CD4-positive, alpha-beta memory T cell (primary cell): ENCODE measurements at places on chromosomes 1 and 21.

- DNase-seq, result no peak
Measured at GRCh38 chr1:248736977-248737376, 18.6 kb downstream of the LYPD8 start.

DNA sequence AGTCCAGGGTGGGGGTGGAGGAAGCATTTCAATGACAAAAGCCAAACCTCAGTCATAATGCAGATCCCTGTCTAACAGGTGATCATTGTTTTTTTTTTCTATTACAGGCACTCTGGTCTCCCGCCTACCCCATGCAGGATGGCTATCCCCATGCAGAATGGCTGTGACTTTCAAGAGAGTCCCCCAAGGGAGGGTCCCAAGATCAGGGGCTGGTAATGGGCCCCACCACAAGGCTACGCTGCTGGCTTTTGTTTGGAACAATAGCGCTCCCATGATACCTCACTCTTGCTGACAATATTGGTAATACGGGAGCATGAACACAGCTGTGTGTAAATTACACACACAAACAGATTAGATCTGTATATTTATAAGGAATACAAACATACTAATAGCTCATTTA, 119.4 kb downstream of the SLC45A1 start:
- DNase-seq, result no peak

DNA sequence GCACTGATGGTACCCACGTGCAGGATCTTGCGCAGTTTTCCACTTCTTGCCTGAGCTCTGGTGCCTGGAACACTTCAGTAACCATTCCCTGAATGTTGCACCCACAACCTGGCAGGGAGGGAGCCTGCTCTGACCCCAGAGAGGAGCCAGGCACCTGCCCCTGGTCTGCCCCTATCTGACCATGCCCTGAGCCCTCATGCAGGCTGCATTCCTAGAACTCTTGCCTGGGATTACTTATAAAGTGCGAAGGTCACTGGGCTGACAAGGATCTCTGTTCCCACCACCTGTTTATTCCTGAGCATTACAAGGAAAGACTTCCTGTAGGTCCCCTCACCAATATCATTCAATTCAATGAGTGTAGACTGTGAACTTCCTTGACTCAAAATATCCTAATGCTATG, 191.9 kb upstream of the FMN2 start:
- no peak for DNase-seq

GRCh38 chr1:223665592-223666312, at the start of gene CAPN8:
Gene CAPN8, minus strand, starts transcription at chr1:223665701. Its CDS starts 55 bp downstream, at chr1:223665646.
- DNase-seq, result no peak

GRCh38 chr1:192115000-192115399, 43.3 kb upstream of the RGS18 start:
- DNase-seq, result no peak

DNA sequence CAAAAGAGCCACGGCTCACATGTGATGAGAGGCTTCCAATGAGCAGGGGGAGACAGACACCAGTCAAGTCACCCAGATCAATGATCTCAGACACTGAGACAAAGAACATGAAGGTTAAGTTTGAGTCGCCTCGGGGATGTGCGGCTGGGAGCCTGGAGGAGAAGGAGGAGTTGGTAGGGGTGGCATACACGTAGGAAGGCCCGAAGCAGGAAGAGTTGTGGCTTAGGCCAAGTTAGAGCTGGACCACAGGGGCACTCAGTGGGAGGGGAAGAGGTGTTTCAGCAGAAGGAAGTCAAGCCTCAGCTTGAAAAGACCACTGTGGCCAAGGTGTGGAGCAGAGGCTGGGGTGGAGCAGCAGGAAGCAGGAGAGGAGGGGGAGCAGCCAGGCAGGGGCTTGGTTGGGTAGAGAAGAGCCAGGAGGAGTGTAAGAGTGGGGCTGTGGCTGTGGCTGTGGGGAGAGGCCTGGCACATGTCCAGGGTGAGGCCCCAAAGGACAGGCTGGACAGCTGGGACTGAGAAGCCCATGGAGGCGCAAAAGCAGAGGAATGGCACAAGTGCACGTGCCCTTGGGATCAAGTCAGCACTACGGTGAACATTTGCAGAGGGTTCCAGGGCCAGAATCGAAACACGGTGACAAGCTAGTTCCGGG, 27.6 kb downstream of the CTNNBIP1 start:
- no peak for DNase-seq

DNA sequence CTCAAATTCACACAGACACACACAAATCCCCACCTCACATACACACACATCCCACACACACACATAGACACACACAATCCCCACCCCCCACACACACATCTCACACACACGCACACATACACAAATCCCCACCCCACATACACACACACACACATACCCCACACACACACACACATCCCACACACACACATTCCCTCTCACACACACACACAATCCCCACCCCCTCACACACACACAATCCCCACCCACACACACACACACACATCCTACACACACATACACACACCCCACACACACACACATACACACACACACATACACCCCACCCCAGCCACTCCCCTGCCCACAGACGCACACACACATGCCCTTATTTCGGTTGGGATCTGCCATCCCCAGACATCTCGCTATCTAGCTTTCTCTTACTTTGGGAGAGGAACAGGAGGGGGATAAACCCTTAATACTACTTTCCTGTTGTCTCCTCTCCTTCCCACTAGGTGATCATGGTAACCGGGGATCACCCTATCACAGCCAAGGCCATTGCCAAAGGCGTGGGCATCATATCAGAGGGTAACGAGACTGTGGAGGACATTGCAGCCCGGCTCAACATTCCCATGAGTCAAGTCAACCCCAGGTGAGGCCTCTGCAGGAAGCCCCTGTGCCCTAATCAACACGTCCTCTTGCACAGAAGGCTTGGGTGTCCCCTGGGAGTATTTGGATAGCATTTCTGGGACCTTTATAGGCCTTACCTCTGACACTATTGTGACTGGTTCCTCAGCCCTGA, 17.2 kb upstream of the ATP1A4 start:
- DNase-seq, result no peak

DNA sequence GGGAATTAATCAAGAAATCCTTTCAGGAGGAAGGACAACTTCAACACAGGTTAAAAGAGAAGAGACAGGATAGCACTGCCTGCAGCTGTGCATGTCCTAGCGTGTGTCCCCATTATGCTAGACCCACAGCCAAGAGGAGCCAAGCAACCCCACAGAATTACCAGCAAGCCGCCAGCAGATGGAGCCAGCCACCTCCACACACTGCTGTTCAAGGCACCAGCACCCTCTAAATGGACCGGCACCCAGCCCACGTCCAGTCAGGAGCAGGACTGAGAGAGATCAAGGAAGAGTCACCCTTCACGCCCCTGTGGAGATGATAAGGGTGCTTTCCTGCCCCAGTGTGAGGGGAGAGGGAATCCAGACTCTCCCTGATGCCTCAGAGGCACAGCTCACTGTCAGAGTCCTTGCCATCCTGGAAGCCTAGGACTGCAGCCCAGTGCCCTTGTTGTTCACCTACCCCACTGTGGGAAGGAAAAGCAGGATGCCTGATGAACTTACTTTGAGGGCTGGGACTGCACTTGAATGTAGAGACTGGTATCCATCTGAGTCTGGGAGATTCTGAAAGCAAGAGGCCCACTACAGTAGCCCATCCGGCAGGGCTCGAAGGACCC, 37.1 kb upstream of the CTTNBP2NL start:
- DNase-seq, result peak; percentile 7

DNA sequence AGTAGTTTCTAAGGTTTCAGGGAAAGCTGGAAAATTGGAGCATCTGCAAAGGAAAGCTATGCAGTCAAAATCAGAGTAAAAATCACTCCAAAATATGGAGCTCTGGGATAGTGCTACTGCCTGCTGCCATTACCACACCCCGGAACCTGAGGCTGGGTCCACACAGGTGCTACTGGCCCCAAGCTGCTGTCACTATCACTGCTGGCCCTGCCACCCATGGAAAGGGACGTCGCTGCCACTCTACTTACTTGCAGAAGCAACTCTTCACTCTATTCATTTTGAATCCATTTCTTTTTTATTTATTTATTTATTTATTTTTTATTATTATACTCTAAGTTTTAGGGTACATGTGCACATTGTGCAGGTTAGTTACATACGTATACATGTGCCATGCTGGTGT, 60.3 kb upstream of the RGS18 start:
- DNase-seq, result no peak

DNA sequence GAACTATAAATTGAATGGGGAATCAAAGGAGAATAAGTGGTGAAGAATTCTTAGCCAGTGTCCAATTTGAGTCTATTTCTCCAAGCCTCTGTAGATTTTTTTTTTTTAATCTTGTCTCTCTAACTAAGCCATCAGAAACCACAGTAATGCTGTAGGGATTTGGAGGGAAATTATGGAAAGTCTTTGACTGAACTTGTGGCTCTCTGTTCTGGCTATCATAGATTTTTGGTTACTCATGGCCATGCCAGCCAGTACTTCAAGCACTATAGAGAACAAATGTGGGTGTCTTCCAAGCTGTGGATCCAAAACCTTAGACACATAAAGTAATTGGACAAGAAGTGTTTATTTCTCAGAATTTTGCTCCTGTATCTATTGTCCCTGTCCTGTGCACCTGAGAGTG, 147.9 kb downstream of the LRRC40 start:
- no peak for DNase-seq

DNA sequence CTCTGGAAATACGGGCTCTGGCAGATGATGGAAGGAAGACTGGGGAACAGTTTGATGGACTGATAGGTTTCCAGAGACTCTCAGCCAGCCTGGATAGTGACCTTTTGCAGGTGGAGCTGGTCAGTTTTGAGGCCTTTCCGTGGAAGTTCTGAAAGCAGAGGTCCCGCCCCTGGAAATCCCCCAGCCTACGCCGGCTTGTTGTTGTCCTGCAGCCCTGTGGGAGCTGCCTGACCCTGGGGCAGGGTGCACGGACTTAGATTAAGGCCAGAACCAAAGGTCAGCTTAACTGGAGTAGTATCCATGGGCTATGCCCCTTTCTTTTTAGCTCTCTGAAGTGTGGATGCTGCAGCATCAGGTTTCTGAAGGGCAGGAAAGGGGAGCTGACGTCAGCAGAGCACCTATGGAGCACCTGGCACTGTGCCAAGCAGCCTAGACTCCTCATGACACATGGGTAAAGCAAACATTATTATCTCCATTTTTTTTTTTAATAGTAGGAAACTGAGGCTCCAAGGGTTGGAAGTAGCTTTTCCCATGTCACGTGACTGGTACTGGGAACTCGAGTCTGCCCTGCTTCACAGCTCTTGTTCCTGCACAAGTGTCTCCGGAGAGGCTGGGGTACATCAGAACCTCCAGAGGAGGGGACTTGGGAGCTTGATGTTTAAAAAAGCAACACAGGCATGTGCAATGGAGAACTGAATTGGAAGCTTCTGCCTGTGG, 38.5 kb downstream of the IER5 start:
- no peak for DNase-seq

DNA sequence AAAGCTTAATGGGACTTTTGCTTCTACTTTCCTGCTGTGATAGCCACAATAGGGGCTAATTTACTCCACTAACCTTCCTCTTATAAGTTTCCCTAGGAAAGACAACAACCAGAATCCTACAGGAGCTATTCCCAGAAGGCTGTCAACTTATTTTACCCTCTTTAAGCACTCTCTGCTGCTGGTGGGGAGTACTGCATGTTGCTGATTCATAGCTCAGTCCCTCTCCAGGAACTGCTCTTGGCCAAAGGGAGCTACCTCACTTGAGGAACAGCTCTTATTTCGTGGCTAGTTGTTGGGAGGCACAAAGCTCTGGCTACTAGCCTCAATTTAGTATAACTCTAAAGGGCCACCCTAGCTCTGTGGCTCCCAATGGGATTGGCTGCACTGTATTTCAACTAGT, 37.2 kb downstream of the ADSS2 start:
- no peak for DNase-seq

- peak; percentile 62 for DNase-seq
Measured at GRCh38 chr1:204286831-204287421, 72.8 kb downstream of the PLEKHA6 start.

DNA sequence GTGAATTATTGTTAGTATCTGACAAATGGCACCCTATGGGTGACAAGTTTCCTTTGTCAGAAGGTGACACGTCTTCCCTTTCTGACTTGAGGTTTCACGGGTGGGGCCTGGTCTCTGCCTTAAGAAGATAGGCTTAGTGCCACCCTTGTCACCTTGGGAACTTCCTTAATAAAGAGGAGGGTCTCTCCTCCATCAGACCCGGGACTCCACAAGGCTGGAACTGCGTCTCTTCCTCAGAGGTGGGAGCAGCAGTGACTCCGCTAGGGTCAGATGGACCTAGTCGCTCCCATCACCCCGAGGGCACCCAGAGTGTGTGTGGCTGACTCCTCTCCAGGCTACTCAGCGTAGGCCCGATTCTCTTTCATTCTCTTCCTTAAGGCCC, 774 bp upstream of the WDTC1 start:
- no peak for DNase-seq

DNA sequence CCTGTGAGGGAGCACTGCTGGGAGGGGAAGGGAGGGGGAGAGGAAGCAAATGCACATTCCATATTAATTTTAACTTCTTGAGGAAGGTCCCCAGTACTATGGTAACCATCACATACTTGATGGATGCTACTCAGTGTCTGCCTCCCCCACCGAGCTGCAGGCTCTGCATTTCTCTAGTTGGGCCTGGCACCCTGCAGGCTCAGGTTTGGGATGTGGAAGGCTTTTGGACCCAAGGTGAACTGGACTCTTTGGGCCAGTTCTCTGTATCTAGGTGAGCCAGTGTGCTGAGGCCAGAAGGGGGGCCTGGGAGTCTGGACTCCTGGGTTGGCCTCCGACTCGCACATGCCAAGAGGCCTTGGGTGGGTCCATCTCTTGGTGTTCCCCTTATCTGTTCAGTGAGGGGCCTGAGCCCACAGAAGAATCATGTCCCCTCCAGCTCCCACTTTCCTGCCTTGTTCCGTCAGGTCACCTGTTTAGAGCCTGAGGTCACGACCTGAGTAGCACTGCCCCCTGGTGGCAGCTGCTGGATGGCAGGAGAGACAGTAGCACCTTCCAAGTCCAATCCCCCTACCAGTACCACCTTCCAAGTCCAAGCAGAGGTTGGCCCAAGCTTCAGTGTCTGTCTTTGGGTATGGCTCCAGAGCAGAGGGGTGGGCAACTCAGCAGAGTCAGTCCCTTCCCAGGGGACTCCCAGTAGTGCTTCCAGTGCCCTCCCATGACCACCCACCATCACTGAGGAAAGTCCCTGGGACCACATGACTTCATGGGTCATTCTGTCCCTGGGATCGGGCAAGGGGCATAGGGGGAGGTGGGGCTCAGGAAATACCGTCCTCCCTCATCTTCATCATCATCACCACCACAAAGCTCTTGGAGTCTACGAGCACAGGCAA, 241.8 kb downstream of the TRABD2B start:
- DNase-seq, result no peak

- DNase-seq, result no peak
Measured at GRCh38 chr1:165527251-165528007, 16.4 kb upstream of the LRRC52 start.

GRCh38 chr1:164648636-164649035, 89.7 kb downstream of the PBX1 start:
- no peak for DNase-seq

- no peak for DNase-seq
Measured at GRCh38 chr1:7648761-7649384, 122.2 kb upstream of the VAMP3 start.

- no peak for DNase-seq
Measured at GRCh38 chr1:218931324-218931723, 242.4 kb upstream of the LYPLAL1 start.
